ENCODE measurements at places on chromosomes 12 and 14.

DNA sequence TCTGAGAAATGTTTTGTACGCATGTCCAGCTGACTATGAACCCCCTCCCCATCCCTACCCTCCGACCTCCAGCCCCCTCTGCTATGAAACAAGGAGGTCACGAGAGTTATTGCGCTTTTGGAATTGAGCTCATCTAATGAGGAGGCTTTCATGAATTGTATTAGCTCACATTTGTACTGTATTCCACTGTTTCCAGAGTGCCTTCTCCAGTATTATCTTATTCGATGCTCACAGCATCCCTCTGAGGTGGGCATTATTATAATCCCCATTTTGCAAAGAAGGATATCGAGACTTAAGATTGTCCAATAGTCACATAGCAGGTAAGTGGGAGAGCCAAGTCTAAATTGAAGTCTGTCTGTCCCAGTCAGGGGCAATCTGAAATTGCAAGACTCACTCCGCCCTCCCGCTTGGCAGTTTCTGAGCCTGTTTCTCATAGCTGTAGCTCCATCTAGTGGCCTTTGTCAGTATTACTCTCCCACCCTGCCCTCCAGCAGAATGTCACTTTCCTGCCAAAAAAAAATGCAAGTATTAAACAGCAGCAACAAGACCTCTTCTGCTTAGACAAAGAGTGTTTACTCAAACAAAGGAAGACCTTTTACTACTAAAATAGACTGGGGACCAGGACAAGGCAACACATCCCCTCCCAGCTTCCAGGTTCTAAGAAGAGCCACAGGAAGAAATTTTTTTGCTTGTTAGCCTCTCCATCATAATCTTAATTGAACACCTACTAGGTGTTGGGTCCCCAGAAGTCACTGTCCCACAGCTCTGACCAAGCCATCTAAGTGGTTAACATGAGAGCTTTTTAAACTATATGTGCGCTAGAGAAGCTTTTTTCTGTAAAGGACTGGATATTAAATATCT lies 48.6 kb upstream of the TMEM233 start:
- peak; percentile 80 for DNase-seq

DNA sequence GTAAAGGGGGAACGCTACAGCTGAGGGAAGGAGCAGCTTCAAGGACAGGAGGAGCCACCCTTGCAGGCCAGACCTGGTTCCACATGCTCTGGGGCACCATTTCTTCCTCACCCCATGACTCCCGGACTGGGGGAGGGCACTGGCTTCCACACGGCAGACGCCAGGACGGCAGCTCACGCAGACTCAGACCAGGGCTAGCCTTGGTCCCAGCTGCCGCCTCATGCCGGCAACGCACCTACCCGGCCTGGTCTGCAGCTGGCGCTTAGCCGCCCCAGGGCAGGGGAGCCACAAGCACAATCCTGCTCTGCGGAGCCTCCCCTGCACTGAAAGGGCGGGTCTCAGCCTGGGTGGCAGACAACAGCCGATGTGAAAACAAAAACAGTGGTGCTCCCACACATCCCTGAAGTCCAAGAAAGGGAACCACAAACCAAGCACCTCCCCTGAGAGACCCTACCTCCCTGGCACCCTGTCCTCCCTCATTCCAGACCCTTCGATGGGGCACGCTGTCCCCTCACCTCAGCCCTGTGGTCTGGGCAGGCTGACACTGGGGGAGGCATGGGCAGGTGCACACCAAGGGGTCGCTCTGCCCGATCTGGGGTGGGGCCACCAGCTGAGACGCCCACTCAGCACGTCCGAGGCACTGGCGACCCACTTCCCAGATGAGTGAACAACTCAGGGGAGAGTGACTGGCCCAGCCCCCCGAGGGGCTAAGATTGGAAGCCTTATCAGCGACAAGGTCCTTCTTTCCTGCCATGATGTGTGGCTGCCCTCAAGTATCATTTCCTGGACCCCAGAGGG lies 65.0 kb downstream of the CHGA start:
- DNase-seq: no peak

DNA sequence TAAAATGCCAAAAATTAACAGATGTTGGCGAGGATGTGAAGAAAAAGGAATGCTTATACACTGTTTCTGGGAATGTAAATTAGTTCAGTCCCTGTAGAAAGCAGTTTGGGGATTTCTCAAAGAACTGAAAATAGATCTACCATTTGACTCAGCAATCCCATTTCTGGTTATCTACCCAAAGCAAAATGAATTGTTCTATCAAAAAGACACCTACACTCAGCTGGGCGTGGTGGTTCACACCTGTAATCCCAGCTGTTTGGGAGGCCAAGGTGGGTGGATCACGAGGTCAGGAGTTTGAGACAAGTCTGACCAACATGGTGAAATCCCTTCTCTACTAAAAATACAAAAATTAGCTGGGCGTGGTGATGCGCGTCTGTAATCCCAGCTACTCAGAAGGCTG lies 279.3 kb upstream of the PDE3A start:
- no peak for DNase-seq

- no peak for DNase-seq
Measured at GRCh38 chr14:101876555-101876938, 87.8 kb upstream of the DYNC1H1 start.

GRCh38 chr14:72383865-72384264 lies 451.6 kb downstream of the RGS6 start:
- no peak for DNase-seq

- no peak for DNase-seq
Measured at GRCh38 chr12:51025338-51025835, 797 bp downstream of the SLC11A2 start.

DNA sequence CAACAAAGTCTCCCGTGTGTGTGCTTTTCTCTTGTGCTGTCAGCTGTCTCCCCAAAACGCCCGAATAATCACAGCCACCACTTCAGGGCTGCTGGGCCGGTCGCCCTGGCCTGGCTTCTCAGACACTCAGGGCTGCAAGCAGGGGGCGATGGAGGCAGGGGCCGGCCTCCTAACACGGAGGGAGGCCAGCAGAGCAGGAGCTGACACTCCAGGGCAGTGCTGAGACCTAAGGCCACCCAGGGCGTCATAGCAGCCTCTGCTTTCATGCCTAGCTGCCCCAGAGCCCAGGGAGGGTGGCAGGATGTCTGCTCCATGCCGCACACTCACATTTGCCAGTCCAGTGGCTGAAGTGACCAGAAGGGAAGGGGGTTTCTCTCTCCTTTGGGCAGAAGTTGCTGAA lies 25.6 kb downstream of the STX2 start:
- DNase-seq: no peak

DNA sequence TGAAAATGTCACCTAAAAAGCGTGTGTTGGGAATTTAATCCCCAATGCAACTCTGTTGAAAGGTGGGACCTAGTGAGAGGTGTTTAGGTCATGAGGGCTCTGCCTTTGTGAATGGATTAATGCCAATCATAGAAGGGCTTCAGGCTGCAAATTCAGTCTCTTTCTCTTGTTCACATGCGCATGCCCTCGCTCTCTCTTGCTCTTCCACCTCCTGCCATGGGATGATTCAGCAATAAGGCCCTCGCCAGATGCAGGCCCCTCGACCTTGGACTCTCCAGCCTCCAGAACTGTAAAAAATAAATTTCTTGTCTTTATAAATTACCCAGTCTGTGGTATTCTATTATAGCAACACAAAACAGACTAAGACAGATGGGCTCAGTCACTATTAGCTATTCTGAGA lies 55.4 kb downstream of the PLXNC1 start:
- DNase-seq: no peak

- DNase-seq: no peak
Measured at GRCh38 chr14:82080370-82080769, 546.7 kb upstream of the SEL1L start.

- DNase-seq: peak; percentile 58
Measured at GRCh38 chr12:57454566-57455373, at the start of gene INHBE. INHBE (plus strand) TSS chr12:57455307; CDS start chr12:57455537, 230 bp downstream.

DNA sequence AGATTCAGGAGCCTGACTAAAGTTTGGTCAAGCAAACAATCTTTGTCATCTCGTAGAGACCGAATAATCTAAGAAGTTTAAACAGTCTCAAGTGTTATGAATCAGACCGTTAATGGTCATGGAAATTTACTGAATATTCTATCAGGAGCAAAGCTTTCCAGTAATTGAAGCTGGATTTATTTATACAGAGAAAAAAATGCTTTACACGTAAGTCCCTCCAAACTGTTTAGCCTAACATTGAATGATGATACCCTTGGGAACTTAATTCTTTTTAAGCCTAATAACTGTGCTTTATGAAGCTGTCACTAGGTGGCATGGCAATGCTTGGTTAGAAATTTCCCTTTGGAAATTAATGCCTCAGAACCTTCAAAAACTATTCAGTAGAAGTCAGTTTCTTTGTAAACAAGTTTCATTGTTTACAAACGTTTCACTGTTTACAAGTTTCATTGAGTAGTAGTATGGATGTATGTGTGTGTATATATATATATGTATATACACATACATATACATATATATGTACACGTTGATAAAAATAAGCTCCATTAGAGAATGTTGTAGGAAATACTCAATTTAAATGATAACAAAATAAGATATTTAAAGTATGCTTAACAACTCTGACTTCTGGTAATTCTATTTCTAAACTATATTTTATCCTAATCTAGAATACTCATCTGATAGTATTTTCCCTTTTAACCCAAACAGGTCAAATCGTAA lies 32.1 kb downstream of the DEPDC4 start:
- peak; percentile 32 for DNase-seq

DNA sequence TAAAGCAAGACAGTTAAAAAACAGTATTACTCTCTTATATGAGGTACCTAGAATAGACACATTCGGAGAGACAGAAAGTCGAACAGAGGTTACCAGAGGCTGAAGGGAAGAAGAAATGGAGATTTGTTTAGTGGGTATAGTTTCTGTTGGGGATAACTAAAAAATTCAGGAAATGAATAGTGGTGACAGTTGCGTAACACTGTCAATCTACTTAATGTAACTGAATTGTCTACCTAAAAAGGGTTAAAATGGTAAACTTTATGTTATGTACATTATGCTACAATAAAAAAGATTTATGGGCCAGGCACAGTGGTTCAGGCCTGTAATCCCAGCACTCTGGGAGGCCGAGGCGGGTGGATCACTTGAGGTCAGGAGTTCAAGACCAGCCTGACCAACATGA lies 30.6 kb upstream of the SLC6A13 start:
- DNase-seq: no peak

- DNase-seq: no peak
Measured at GRCh38 chr12:79453820-79454219, 236.9 kb downstream of the PAWR start.

GRCh38 chr12:54959291-54960018 lies 25.1 kb downstream of the TESPA1 start:
- DNase-seq: no peak

DNA sequence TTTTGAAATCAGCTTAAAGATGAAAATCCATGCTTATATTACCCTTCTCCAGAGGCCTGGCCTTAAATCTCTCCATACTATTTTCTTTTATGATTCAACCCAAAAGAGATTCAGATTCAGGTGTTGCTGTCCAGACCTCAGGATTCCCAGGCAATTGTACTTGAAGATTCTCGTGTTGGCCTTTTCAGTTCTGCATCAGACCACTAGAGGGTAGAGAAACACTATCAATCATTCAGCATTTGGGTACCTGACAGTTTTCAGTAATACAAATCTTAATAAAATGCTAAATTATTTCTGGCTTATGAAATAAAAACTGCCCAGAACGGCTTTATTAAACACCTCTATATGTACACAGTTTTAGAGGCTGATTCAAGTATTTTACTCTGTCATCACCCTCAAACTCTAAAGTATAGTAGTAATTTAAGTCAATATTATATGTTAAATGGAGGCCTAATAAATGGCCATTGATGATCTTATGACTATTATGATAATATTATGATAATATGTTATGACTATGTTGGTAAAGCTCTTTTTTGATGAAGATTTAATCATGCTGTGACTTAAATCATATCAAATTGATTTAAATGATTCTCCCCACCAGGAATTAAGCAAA lies 301.1 kb downstream of the DUSP6 start:
- DNase-seq: peak; percentile 52

DNA sequence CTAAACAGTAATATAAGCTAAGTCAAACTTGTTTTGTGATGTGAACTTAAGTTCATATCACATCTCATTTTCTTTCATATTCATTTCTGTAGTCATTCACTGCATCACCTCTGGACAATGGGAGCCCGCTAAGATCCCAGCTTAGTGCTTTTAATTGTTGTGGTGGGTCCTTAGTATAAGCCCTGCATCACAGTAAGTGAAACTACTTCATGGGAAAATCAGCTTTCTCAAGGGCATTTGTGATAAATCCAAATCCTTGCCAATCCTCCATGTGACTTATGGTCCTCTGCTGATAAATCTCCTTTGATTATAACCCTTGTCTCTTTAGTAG lies 98.3 kb downstream of the PLEKHA5 start:
- DNase-seq: no peak

- peak; percentile 94 for DNase-seq
Measured at GRCh38 chr14:61281186-61281947, at the start of gene TMEM30B. TMEM30B (minus strand) TSS chr14:61281338; CDS start chr14:61281147, 191 bp downstream.

DNA sequence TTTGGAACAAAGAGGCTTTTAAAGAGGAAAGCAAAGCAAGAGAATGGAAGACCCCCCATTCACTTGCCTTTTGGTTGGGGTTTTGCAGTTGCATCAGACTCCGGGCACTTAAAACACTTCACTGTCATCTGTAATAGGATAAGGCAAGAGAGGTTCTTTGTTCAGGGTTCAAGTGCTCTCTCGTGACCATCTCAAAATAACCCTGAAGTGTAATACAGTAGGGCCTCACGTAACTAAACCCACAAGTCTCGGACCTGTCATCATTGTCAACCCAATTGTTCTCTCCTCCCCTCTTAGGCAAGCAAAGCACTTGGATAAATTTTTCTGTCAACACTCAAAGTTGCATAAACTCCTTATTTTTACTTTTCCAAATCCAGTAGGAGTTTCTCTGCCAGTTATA lies 26.9 kb upstream of the MYBPC1 start:
- no peak for DNase-seq

GRCh38 chr12:105427883-105428282 lies 97.4 kb downstream of the C12orf75 start:
- DNase-seq: no peak

DNA sequence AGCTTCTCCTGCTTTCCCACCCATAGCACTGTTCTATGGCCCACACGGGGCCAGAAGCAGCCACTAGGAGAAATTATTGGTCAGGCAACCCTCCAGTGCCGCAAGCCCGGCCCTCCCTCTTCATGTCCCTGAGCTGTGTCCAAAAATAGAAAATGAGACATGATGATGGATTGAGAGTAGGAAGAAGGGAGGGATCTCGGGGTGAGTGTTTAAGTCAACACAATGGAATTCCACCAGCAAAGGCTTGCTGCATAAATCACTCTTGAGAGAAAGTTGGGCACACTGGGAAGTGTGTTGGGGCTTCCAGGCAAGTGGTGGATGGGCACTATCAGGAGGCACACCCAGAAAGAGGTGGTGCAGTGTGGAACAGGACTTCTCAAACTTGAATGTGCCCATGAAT lies 94.2 kb downstream of the LLPH start:
- peak; percentile 5 for DNase-seq
